Activated naive CD4-positive, alpha-beta T cell treated with anti-CD3 and anti-CD28 coated beads, Interleukin-2, amount 10 ng/mL, durations not matched to agents 7 days and 5 days (primary cell): ENCODE measurements at places on chromosomes 2 and 18.

- no peaks in the 10 kb centered on the region for H3K36me3 ChIP-seq
- H3K4me1 ChIP-seq, result no peaks in the 10 kb centered on the region
- H3K27ac ChIP-seq, result no peak overlapping the region
- H3K4me3 ChIP-seq, result no peak overlapping the region
- peaks cover 4% of the 10 kb centered on the region for H3K27me3 ChIP-seq
These were observed 186.9 kb upstream of the PXDN start for GRCh38 chr2:1931003-1931914.

DNA sequence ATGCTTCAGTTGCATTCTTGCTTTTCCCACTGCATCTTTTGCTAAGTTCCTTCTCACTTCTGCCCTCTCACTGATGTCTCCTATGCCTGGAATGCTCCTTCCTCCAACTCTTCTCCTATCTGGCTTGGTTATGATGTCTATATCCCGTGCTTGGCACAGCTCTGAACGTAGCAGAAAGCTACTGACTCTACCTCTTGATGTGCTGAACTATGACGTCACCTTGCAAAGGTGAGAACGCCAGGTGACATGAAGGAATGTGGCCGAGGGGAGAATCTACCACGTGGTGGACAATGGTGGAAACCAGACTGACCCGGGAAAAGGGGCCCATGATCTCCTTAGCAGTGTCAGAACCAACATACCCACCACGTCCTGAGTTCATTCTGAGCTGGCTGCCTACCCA lies 209.7 kb downstream of the SH3BP4 start:
- no peak for DNase-seq
- H3K27me3 ChIP-seq, result peaks cover 4% of the 10 kb centered on the region
- no peak overlapping the region for H3K4me3 ChIP-seq
- no peak overlapping the region for H3K27ac ChIP-seq

DNA sequence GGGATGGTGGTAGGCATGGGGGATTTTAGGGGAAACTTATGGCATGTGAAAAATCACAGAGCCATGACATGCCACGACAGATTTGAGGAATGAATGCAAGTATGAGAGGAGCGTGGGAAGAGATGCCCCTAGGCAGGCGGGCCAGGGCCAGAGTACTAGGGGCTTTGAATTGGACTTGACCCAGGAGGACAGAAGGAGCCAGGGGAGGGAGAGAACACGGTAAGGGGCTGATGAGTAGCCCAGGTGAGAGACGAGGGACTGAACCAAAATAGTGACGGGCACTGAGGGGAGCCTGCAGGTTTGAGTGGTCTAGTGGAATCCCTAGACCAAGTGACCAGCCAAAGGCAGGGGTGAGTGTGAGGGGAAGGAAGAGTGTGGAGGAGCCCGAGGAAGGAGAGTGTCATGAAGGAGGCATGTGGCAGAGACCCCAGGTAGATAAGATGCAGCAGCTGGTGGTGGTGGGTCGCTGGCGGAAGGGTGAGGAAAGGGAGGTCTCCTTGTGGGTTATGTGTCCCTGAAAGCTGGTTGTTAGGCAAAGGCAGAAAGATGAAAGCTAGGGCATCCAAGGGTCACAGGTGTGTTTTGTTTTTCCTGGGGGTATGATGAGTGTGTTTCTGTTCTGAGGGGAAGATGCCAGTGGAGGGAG lies 48.7 kb downstream of the ZBTB7C start:
- H3K27me3 ChIP-seq, result peaks cover 51% of the 10 kb centered on the region
- H3K36me3 ChIP-seq, result no peaks in the 10 kb centered on the region
- no peak overlapping the region for H3K27ac ChIP-seq
- H3K4me3 ChIP-seq, result no peak overlapping the region

DNA sequence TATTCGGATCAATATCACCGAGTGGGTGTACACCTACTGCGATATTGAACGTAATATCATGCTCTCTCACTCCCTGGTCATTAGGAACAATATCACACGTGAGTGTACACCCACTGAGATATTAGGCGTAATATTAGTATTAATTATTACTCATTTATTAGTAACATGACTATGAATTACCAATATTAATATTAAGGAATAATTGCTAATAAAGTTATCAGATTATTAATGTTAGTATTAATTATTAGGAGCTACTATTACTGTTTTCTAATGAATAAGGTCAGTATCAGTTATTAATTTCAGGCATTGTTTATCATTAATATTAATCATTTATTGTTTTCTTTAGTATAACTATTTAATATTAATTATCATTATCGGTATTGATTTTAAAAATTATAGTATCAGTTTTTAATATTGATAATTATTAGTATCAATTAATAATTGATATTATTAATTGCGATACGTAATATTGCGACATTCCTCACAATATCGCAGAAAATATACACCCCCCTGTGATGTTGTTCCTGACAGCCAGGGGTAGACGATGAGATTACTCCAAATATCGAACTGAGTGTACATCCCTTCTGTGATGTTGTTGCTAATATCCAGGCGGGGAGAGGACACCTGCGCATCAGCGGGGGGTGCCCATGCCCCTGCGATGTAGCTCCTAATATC lies 84.2 kb downstream of the DAPL1 start:
- no peaks in the 10 kb centered on the region for H3K27me3 ChIP-seq
- no peak overlapping the region for H3K4me3 ChIP-seq
- H3K4me1 ChIP-seq, result no peaks in the 10 kb centered on the region
- no peak overlapping the region for H3K27ac ChIP-seq
- no peaks in the 10 kb centered on the region for H3K36me3 ChIP-seq

DNA sequence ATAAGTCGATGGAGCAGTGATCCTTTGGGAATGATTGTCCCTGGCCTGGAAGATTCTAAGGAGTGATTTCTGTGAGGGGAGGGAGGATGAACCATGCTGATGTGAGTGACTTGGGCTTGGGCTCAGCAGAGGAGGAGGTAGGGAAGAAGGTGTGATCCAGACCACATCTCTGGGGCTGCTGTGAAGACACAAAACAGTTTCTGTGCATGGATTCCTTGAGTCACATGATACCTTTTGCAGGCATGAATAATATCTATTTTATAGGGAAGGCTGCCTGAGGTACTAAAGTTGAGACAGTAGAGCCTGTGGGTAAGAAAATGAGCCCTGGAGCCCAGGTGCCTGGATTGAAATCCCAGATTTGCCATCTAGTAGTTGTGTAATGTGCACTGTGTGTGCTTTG lies 29.8 kb downstream of the SLC1A4 start:
- H3K36me3 ChIP-seq, result peaks cover 72% of the 10 kb centered on the region
- no peak overlapping the region for H3K27ac ChIP-seq
- H3K4me3 ChIP-seq, result no peak overlapping the region

- no peak overlapping the region for H3K27ac ChIP-seq
- DNase-seq, result no peak
- H3K36me3 ChIP-seq, result no peaks in the 10 kb centered on the region
- no peaks in the 10 kb centered on the region for H3K27me3 ChIP-seq
These were observed 188.2 kb upstream of the XIRP2 start for GRCh38 chr2:166700079-166700478.

GRCh38 chr18:58865033-58865590 lies 435 bp downstream of the ZNF532 start:
- H3K4me3 ChIP-seq, result no peak overlapping the region
- H3K4me1 ChIP-seq, result peaks cover 9% of the 10 kb centered on the region
- H3K27me3 ChIP-seq, result peaks cover 73% of the 10 kb centered on the region

DNA sequence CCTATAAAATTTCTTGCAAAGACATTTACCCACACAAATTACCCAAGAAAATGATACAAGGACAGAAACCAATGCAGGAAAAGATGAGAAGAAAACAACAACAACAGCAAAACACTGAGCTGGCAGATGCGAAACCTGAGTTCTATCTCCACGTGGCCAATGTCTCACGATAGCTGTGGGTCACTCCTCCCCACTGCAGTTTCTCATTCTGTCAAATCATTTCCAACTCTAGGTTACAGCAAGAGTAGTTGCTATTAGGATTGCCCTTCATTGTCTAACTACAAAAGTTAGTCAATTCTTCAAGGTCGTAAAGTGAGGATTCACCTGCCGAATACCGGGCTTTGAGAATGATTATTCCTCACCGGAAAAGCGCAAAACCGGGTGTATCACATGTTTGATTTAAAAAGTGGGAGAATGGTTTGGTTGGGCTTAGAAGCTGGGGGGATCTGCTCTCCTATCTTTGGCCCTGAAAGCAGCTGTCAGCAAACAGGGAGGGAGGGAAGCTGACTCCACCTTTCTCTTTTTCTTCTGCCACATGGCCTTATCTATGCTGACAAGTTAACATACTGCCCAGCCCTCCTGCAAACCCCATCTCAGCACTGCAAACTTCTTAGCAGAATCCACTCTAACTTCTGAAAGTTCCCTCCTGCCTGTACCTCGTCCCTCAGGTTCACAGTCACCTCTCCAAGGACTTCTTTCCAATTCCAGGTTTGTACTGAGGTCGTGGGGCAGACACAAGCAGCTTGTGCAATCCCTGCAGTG lies 473.0 kb downstream of the SOX11 start:
- DNase-seq, result no peak
- H3K4me3 ChIP-seq, result no peak overlapping the region
- H3K27me3 ChIP-seq, result no peaks in the 10 kb centered on the region
- no peak overlapping the region for H3K27ac ChIP-seq
- H3K36me3 ChIP-seq, result no peaks in the 10 kb centered on the region

- DNase-seq, result no peak
- no peaks in the 10 kb centered on the region for H3K27me3 ChIP-seq
- peaks cover 59% of the 10 kb centered on the region for H3K4me1 ChIP-seq
- no peak overlapping the region for H3K4me3 ChIP-seq
- peaks cover 11% of the 10 kb centered on the region for H3K36me3 ChIP-seq
- peak overlapping the region; percentile 76 for H3K27ac ChIP-seq
These were observed 8.7 kb upstream of the AAK1 start for GRCh38 chr2:69652206-69652605.

- H3K36me3 ChIP-seq, result peaks cover 35% of the 10 kb centered on the region
- H3K4me1 ChIP-seq, result peaks cover 13% of the 10 kb centered on the region
- H3K27ac ChIP-seq, result no peak overlapping the region
- peak; percentile 63 for DNase-seq
These were observed 29.7 kb downstream of the NOL10 start for GRCh38 chr2:10659898-10660568.

DNA sequence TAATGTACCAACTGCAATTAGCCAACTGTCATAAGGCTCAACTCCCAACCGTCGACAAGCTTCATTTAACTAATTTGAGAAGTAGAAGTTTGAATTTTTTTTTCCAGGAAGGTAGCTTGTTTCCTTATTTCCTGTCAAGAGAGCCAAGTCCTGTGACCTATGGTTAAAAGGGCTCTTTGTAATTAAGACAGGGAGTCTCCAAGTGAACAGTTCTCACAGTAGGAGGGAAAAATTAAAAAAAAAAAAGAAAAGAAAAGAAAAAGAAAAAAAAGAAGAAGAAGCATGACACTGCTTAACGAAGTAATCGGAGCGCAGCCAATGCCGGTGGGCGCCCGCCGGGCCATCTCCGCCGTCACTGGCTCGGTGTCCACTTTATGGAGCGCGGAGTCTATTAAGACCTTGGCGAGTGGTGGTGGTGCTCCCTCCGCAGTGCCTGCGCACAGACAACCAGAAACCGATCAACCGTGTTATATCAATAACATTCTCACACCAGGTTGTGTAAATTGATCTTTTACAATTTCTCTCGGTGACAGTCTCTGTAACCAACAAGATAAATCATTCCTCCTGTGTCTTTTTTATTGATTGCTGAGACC lies 197.2 kb upstream of the POU3F3 start:
- no peak overlapping the region for H3K27ac ChIP-seq
- H3K27me3 ChIP-seq, result peaks cover 47% of the 10 kb centered on the region
- no peak for DNase-seq
- H3K4me3 ChIP-seq, result no peak overlapping the region
- peaks cover 10% of the 10 kb centered on the region for H3K4me1 ChIP-seq
- H3K36me3 ChIP-seq, result no peaks in the 10 kb centered on the region

DNA sequence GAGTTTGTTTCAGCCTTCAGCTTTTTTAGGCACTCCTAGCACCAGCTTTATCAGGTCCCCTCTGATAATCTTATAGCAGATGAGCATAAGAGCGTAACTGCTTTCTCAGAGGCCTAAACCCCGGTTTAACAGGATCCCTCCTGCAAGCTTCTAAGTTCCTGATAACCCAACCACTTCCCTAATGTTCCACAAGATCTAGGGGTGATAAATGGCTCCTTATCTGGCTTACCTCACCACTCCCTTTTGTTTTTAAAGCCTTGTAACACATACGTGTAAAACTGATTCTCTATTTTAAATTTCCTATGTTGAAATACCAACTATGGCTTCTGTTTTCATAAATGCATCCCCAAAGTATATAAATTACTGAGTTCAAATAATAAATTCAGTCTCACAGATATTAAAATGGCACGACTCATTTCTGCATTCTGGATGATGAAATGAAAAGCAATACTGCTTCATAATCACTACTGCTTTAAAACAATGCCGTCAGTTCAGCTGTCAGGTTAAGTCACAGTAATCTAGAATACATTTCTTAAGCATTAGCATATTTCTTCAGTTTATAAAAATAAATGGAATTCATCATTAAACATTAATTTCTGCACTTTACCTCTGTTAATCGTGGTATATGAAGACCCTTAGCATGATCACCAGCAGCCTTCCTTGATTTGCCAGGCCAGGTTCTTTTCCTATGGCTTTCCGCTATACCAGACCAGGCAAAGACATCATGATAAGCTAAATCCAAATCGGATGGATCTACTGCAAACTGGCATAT lies 126.3 kb downstream of the C2orf74 start:
- H3K4me1 ChIP-seq, result peaks cover 4% of the 10 kb centered on the region
- H3K27ac ChIP-seq, result peak overlapping the region; percentile 11
- peaks cover 31% of the 10 kb centered on the region for H3K36me3 ChIP-seq
- H3K27me3 ChIP-seq, result no peaks in the 10 kb centered on the region
- DNase-seq, result no peak

GRCh38 chr18:41666231-41666630 lies 288.8 kb upstream of the PIK3C3 start:
- H3K27me3 ChIP-seq, result no peaks in the 10 kb centered on the region
- no peak overlapping the region for H3K27ac ChIP-seq
- H3K36me3 ChIP-seq, result no peaks in the 10 kb centered on the region

GRCh38 chr18:49100226-49100968 lies 149.6 kb upstream of the SMAD7 start:
- peaks cover 3% of the 10 kb centered on the region for H3K4me1 ChIP-seq
- no peak for DNase-seq
- no peak overlapping the region for H3K4me3 ChIP-seq
- H3K27me3 ChIP-seq, result no peaks in the 10 kb centered on the region

GRCh38 chr2:30108851-30109250 lies 38.0 kb upstream of the YPEL5 start:
- no peak for DNase-seq
- H3K27ac ChIP-seq, result no peak overlapping the region
- H3K4me3 ChIP-seq, result no peak overlapping the region
- H3K27me3 ChIP-seq, result peaks cover 9% of the 10 kb centered on the region
- no peaks in the 10 kb centered on the region for H3K36me3 ChIP-seq
- H3K4me1 ChIP-seq, result no peaks in the 10 kb centered on the region
